ENCODE measurements at places on chromosomes 11 and 22.

DNA sequence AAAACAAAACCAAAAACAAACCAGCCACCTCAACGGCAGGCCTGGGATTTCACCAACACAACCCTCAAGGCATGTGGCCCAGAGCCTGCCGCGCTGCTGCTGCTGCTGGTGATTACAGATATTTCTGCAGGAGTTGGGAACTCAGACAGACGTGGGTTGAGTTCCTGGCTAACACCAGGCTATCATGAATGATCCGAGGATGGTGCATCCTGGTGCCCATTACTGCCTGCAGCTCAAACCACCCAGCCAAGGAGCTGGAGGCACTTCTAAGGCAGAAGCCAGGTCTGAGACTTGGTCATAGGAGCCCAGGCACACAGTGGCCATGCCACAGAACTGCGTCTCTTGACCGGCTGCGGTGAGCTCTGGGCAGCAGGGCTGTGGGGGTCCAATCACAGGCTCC, 151.8 kb downstream of the MPPED1 start:
- DNase-seq = no peak

DNA sequence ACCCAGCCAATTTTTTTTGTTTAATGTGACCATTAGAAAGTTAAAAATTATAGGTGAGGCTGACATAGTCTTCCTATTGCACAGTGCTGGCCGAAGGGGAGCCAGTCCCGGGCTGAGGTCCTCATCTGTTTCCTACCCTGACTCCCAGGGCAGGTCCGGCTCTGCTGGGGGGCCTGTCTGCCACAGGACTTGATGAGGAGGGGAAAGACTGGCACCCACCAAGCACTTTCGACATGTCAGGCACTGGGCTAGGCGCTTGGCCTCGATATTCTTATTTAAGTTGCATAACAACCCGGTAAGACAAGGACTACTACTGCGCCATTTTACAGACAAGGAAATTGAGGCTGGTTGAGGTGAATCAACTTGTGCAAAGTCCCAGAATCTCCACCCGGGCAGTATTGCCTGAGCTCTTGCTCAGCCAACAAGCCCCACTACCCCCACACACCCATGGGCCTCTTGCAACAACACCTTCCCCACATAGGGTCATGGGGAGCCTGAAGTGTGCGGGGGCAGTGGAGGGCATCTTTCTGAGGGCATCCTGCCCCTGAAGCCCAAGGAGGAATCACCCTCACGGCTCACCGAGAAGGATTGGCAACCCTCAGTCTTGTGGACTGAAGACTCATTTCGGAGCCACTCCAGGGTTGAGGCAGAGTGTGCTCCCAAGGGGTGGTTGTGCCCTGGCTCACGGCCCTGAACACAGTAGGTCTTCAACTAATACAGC, 62.7 kb upstream of the LINC01488 start:
- no peak for DNase-seq

DNA sequence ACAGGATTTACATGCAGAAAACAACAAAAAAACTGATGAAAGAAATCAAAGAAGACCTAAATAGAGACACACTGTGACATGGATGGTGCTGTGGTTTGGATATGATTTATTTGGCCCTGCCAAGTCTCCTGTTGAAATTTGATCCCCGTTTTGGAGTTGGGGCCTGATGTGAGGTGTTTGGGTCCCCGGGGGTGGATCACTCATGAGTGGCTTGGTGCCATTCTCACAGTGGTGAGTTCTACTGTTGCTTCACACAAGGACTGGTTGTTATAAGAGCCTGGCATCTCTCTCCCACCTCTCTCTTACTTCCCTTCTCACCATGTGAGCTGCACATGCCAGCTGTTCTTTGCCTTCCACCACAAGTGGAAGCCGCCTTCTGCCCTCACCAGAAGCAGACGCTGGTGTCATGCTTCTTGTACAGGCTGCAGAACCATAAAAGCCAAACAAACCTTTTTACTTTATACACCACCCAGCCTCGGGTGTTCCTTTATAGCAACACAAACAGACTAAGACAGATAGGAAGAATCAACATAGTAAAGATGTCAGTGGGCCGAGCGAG, 7.8 kb upstream of the RTL6 start:
- DNase-seq = no peak

DNA sequence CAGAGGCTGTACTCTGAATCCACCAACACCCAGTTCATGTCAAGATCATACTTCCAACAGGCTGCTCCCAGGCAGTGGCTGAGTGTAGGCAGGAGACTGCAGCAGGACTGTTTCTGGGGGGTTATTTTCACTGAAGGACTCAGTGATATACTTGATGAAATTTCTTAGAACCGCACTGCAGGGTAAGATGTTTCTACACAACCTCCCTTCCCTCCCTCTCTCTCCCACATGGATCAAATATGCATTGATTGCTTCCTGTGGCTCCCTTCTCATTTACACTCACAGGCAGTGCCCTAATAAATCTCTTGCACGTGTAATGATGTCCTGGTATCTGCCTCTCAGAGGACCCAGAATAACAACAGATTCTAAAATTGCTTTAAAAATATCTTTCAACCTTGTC, 251.3 kb upstream of the CCDC179 start:
- no peak for DNase-seq

- DNase-seq = no peak
Measured at GRCh38 chr22:27378311-27378800, 423.2 kb downstream of the MN1 start.

DNA sequence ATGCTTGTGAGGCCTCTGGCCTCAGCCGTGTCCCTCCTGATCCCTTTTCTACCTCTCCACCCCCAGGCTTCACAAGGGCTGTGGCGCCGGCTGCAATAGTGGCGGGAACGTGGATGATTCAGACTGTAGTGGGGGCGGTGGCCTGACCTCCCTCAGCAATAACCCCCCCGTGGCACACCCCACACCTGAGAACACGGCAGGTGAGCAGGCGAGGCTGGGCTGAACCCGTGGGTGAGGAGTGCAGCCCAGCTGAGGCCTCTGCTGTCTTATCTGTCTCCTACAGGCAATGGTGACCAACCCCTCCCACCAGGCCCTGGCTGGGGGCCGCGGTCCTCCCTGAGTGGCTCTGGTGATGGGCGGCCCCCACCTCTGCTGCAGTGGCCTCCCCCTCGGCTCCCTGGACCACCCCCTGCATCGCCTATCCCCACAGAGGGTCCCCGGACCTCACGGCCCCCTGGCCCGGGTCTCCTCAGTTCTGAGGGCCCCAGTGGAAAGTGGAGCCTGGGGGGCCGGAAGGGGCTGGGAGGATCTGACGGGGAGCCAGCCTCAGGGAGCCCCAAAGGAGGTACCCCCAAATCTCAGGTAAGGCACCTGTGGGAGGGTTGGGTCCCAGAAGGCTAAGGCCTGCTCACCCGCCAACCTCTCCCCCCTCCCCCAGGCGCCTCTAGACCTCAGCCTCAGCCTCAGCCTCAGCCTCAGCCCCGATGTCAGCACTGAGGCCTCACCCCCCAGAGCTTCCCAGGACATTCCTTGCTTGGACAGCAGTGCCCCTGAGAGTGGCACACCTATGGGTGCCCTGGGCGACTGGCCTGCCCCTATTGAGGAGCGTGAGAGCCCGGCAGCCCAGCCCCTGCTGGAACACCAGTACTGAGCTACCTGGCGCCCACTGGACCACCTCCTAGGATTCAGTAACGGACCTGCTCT, 1.5 kb upstream of the SIPA1 start:
- DNase-seq = no peak

DNA sequence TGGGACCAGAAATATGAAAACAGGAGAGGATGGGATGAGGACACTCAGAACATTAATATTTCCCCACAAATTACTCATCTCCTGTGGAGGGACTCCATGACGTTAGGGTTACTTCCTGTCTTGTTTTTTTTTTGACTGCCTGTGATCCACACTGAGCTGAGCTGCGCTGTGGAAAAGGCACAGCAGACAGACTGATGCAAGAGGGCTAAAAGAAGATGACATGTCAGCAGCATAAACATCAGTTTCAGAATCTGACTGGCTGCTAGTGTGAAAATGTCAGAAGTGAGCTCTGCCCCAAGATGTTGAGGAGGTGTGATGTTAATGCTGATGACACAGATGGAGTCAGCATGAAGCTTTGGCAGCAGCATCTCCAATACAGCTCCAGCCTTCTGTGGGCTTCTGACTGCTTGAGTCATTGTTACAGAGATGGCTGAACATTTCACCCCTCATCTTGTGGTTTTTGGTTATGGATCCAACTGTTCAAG, 286.8 kb downstream of the BLID start:
- no peak for DNase-seq

- no peak for DNase-seq
Measured at GRCh38 chr11:65502555-65503367, 3.9 kb downstream of the MALAT1 start.
